ENCODE measurements at places on chromosomes 16 and 17.

DNA sequence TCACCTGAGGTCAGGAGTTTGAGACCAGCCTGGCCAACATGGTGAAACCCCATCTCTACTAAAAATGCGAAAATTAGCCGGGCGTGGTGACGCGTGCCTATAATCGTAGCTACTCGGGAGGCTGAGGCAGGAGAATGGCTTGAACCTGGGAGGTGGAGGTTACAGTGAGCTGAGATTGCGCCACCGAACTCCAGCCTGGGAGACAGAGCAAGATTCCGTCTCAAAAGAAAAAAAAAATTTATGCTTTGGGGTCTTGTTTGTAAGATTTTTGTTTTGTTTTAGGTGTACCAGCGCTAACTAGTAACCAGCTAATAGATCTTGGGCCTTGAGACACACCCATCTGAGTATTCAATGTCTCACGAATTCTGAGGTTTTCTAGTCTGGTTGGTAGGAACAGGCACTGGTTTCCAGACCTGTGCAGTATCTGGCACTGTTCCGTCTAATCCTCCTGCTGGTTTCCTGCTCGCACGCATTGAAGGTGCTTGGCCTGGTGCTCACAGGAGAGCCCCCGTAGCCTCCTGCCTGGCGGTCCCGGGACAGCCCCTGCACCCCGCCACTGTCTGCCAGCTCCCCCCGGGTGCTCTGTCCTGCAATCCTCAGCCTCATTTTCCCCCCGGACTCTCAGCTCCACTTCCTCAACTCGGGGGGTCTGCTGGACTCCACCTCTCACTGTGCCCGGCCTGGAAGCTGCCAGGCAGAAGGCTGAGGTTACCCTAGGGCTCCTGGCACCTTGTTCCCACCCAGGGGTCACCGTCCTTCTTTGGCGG, 10.6 kb upstream of the DUS1L start:
- DNase-seq: no peak

- DNase-seq: no peak
Observed at GRCh38 chr16:2481676-2482075, 6.7 kb downstream of the TBC1D24 start.

GRCh38 chr17:50423553-50424159, 2.4 kb upstream of the ACSF2 start:
- peak; percentile 53 for DNase-seq

- DNase-seq: no peak
Observed at GRCh38 chr17:17778308-17779014, 58.3 kb downstream of the SREBF1 start.

DNA sequence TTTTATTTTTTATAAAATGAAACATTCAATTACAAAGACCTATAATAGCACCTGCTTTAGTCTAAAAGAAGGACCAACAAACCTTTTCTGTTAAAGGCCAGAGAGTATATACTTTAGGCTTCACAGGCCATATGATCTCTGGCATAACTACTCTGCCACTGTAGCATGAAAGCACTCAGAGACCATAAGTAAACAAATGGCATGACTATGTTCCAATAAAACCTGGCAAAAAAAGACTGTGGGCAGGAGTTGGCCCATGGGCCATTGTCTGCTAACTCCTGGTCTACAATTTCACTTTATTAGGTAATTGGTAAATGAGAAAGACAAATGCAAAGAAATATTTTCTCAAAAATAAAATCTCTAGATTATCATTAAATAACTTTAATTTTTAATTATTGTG, 14.9 kb downstream of the CEP112 start:
- no peak for DNase-seq

GRCh38 chr17:29613352-29613837, 9.3 kb downstream of the CORO6 start:
- DNase-seq: peak; percentile 91

- DNase-seq: no peak
Observed at GRCh38 chr17:896953-897661, 82.5 kb downstream of the NXN start.
